ENCODE measurements at places on chromosomes 5 and 9.

DNA sequence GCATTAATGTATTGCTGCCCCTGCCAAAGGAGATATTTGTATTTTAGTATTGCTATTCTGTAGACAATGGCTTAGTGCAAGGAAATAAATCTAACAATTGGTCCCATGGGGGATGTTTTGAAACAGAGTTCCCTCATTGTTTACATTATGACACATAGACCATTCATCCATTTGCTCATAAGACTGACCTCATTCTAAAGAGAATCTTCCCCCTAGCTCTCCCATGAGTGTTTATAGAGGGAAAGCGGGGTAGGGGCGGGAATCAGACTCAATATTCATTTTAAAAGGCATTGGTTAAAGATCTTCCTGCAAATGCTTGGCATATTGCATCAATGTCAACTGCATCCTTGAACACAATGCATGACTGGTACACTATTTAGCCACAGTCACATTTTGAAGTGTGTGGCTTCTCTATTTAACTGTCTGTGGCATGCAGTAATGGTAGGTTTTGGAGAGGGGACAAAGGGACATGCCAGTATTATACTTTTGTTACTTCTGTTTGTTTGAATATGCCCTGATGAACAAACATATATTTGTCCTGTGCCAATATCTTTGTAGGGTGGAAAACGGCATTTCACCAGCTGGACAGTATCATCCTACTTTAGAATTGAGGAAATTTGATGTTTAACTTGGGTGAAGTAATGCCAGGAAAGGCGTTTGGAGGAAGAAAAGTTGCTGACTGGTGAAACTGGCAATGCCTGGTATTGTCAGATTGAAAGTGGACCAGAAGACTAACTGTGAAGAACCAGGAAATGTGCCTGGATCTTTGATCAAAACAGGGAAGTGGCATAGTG is 84.1 kb upstream of the MEGF10 start:
- DNase-seq = no peak

GRCh38 chr5:172447646-172448365 is 6.5 kb downstream of the SH3PXD2B start:
- DNase-seq = no peak

DNA sequence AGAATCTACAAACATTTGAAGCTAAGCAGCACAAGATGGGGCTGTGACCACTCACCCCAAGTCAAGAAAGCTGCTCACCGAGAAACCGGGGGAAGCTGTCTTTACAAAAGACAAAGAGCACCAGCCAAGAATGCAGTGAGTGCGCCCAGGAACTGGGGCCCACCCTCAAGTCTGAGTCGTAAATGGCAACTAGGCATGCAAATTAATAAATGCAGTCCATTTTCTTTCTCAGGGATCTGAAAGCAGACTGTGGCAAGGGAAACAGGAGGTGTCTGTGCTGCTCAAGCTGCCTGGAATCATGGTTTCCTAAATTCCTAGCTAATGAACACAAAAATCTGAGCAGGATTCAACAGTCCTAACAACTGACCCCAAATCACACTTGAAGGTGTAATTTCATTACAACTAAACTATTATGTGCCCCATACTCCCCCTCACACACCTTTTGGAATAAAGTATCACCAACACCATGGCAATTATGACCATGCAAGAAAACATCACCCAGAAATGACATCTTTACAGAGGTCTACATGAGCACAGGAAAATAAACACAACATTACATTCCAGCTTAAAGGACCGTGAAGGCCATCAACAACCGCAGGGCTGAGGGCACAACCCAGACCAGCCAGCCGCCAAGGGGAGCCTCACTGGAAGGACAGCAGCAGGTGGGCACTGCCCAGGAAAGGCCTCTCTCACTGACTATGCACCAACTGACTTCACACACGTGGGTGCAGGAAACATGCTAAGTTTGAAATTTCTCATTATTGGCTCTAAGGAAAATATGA is 17.6 kb downstream of the NSUN2 start:
- no peak for DNase-seq

DNA sequence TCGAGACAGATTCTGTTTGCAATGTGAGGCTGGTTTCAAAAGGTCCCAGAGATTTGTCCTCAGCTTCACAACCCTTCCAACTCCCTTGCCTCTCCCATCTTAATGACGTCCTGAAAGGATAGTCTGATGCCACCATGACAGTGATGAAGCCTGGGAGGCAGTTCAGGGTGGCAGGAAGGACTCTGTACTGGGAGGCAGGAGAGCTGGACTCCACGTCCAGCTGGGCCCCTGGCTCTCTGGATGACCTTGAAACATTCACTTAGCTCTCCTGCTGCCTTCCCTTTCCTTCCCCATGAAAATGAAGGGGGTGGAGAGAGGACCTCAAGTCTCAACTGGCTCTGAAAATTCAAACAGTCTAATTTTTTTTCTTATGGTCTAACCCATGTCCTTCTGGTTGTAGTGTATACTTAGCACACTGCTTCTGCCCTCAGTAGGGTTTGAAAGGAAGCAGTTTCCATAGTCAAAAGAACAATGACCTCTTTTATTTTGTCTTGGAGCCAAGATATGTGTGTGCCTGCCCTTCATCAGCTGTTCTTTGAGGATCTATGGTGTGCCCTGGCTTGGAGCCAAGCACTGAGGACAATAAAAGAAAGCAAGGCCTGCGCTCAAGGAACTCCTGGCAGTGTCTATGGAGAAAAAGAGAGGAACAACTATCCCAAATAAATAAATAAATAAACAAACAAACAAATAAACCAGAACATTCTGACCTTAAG is 188.3 kb downstream of the GRIA1 start:
- DNase-seq = no peak

DNA sequence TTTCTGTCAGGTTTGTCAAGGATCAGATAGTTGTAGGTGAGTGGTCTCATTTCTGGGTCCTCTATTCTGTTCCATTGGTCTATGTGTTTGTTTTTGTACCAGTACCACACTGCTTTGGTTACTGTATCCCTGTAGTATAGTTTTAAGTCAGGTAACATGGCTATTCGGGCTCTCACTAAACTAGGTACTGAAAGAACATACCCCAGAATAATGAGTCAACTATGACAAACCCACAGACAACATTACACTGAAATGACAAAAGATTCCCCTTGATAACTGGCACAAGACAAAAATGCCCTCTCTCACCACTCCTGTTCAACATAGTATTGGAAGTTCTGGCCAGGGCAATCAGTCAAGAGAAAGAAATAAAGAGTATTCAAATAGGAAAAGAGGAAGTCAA is 535.3 kb upstream of the CYLC2 start:
- DNase-seq = no peak

GRCh38 chr5:149614034-149614907 is 33.0 kb downstream of the ARHGEF37 start:
- DNase-seq = no peak

- DNase-seq = no peak
Observed at GRCh38 chr5:82694711-82695285, 382.4 kb downstream of the TMEM167A start.

DNA sequence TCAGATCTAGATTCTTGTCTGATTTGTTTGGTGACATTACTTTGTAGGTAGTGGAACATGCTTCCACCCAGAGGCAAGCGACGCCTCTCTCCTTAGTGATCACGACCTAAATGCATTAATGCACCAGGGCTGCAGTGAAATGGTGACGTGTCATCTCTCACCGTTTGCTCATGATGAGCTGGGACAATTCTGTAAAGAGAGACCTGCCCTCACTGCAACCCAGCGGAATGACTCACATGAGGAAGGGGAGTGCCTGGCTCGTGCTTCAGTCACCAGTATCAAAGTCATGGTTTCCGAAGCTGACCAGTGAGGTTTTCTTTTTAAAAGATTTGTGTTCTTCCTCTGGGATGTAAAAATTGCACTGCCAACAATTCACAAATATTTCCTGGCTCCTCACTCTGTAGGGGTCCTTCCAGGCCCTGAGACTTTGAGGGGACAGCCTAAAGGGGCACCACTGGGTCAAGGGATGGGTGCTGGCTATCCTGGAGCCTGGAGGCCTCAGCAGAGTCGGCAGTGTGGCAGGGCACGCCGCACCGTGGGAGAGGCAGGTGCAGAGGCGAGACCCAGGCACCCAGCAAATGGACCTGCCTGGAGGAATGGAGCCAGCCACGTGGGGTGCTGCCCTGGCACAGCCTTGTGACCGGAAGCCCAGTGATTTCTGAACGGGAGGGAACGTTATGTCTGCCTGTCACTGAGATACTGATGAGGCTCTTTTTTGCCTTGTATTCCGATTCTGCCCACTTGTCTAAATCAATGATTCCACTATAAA is 17.3 kb downstream of the QSOX2 start:
- DNase-seq = no peak

DNA sequence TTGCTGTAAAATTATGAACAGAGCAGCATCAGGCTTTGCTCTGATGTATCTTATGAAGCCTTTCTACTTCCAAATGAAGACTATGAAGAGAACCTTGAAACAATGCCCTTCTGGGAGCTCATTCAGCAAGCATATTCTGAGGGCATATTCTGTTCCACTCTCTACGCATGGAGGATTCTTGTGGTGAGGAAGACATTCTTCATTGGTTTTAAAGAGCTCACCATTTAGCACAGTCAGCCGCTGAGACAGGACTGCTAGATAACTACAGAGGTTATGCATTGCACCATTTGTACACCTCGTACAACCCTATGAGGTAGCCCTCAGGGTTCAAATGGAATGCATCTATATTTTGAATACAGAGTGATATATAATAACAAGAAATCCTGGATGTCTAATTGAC is 61.0 kb downstream of the INVS start:
- no peak for DNase-seq

DNA sequence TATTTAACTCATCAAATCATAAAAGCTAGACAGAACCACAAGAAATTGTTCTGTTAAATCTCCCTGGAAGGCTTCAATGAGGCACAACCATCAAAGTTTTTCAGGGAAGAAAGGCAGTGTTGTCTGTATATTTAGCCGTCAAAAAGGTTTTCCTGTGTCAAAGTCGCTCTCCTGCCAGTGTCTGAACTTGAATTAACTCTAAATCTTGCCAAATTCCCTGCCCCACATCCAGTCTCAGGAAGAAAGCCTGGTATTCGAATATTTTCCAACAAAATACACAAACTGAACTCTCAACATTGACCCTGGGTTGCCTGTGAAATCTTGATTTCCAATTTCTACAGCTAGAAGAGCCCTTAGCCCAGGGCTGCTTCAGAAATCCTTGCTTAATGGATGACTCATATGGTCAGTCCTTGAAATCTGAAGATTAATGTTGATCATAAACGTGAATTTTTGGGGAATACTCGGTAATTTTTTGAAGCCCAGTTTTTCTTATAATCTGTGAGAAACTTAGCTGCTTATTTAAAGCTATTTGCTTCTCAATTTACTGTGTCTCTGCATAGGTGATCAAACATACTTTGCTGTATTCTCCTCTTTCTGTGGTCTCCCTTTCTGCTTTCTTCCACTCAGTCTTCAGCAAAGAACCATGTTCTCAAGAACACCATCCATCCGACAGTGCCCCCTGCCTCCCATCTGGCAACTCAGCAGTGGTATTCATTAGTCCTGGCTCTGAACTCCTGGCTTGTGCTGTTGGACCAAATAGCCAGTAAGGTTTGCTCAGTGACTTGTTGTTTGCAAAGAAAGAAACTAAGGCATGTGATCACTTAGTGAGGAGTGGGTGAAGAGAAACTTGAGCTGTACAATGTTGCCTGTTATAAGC is 58.9 kb downstream of the NREP start:
- no peak for DNase-seq

GRCh38 chr5:40791715-40792139 is 6.4 kb downstream of the PRKAA1 start:
- DNase-seq = no peak

- no peak for DNase-seq
Observed at GRCh38 chr9:36871606-36872005, 162.5 kb downstream of the PAX5 start.

GRCh38 chr5:123084730-123085605 is 4.1 kb upstream of the PRDM6 start:
- no peak for DNase-seq

DNA sequence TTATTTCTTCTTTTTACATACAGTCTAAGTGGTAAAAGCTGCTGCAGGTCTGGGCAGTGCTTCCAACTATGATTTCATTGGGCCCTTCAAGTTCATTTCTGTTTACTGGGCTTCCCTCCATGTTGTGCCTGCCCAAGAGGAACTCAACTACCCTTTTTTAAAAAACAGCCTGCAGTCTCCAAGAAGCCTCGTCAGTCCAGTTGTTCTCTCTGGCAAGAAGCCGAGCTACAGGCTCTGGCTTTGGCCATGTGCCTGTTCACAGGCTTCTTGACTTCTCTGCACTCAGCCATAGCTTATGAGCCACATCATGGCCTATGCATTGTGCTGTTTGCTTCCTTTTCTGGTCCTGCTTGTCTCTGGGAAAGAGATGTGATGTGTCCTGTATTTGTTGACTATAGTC is 119.7 kb upstream of the PJA2 start:
- no peak for DNase-seq

- no peak for DNase-seq
Observed at GRCh38 chr9:121266356-121266755, 1.6 kb upstream of the GSN start.

DNA sequence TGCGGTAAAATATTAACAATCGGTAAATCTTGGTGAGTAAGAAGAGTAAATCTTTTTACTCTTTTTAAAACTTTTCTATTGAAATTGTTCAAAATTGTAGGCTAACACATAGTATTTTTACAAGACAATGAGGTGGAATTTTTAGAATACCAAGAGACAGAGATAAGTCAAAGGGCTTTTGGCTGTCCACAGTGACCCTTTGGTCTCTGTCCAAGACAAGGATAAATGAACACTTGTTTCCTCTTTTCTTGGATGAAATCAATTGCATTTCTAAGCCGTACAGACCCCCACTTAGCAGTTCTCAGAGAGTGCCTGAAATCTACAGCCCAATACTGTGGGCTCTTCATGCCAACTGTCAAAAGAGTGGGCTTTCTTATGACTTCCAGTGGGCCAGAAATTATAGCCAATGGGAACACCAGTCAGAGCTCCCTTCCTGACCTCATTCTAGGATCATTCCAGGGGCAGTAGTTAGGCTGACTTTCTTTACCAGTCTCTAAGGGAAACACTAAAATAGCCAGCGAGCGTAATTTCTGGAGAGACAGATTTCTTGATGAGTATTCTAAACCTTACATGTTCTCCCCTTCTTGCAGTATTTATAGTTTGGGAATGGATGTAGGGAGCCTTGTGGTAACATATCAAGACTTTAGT is 74.1 kb downstream of the GALNT10 start:
- DNase-seq = no peak

DNA sequence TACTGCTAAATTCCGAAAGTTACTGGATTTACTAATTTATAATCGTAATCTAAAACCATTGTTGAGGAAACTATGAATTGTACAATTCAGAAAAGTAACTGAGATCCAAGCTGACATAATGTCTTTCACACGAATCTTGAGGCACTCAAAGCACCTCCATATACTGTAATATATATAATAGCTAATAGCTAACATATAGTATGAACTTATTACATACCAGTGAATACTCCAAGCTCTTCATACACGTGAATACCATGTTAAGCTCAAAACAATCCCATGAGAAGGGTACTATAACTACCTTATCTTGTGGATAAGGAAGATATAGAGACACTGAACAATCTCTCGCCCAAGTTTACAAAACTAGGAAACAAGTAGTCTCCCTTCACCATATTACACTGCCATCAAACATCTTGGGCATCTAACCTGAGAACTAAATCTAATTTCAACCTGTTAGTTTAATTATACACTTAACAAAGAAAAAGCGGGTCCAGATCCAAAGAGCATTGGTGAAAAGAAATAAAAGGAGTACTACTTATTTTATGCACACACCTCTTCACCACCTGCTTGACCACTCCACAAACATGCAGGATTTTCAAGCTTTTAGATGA is 1.0 kb downstream of the NUDCD2 start:
- DNase-seq = no peak

GRCh38 chr9:113523421-113524141 is 60.1 kb downstream of the RGS3 start:
- DNase-seq = no peak

GRCh38 chr5:163915481-163915961 is 410.1 kb downstream of the MAT2B start:
- DNase-seq = no peak
